ENCODE measurements at places on chromosomes 4 and X.

- DNase-seq = no peak
Observed at GRCh38 chr4:152095701-152096070, 334.9 kb upstream of the GATB start.

DNA sequence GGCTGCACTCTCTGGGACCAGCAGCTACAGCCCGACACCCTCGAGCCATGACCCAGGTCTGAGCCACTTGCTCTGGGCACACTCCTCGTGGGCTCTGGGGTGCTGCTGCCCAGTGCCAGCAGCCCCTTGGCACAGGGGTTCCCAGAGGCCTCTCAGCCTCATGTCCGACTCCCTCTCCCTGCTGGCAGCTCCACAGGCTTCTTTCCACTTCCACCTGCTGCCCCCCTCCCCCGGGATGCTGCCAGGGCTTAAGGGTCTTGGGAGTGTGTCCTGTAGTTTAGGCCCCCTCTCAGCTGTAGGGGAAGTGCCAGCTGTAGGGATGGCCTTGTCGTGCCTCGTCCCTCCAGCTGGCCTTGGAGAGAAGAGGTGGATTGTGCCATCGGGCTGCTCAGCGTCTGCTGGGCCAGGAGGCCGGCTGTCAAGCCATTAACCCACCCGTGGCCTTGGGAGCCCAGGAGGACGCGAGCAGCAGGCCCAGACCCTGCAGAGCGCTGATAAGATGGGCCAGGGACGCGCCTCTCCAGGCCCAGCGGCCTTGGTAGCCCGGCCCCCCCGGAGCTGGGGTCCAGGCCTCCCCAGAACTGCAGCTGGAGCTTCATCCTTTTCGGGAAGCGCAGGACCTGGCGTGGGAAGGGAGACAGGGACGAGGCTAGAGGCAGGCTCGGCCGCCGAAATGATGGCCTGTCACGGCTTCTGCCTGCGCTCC lies 1.0 kb upstream of the USP27X start:
- DNase-seq = no peak

- DNase-seq = no peak
Observed at GRCh38 chrX:9738151-9738550, 27.5 kb downstream of the GPR143 start.

DNA sequence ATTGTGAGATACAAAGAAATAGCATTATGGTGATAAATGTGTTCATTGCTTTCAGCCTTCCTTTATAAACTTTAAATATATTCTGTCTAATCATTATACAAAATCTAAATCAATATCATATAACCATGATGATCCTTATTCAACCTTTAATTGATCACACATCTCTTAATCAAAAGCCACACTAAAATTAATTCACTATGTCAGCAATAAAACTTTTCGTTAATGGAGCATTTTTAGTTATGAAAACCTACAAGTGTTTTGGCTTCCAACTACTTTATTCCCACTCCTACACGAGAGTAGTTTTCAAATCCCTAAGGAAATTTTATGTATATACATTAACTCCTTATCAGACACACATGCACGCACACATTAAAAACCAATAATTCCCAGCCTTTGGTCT lies 530.2 kb downstream of the KCTD8 start:
- no peak for DNase-seq

GRCh38 chr4:53734182-53734581 lies 142.9 kb upstream of the LNX1 start:
- DNase-seq = no peak

GRCh38 chr4:152938237-152938947 lies 2.3 kb downstream of the FHDC1 start:
- no peak for DNase-seq

DNA sequence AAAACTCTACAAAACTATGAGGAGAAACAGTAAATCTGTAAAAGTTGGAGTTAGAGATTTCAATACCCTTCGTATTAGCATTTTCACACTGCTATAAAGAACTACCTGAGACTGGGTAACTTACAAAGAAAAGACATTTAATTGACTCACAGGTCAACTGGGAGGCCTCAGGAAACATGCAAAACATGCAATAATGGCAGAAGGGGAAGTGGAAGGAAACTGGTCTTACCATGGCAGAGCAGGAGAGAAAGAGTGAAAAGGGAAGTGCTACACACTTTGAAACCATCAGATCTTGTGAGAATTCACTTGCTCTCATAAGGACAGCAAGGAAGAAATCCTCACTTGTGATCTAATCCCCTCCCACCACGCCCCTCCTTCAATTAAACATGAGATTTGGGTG lies 949.9 kb downstream of the TECRL start:
- no peak for DNase-seq

- no peak for DNase-seq
Observed at GRCh38 chr4:80926891-80927290, 103.6 kb upstream of the BMP3 start.

DNA sequence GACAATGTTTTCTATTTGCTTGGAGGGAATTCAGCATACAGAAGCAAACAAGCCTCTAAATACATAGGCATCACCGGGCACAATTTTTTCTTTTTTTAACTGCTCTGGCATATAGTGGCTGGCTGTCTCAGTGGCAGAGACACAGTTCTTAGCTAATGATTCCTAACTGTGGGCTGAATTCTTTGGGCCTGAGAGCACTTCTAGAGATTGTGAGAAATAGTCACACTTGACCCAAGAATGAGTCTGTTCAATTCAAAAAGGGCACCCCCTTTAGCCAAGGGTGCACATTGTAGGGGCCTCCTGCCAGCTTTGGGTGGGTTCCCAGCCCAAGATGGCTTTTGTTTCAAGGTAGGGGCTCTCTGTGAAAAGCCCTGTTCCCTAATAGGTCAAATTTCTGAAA lies 345.7 kb downstream of the ARHGAP10 start:
- DNase-seq = no peak

GRCh38 chrX:131633285-131633917 lies 89.5 kb downstream of the OR13H1 start:
- DNase-seq = no peak

- peak; percentile 54 for DNase-seq
Observed at GRCh38 chr4:70632028-70632427, 3.5 kb downstream of the ENAM start.

DNA sequence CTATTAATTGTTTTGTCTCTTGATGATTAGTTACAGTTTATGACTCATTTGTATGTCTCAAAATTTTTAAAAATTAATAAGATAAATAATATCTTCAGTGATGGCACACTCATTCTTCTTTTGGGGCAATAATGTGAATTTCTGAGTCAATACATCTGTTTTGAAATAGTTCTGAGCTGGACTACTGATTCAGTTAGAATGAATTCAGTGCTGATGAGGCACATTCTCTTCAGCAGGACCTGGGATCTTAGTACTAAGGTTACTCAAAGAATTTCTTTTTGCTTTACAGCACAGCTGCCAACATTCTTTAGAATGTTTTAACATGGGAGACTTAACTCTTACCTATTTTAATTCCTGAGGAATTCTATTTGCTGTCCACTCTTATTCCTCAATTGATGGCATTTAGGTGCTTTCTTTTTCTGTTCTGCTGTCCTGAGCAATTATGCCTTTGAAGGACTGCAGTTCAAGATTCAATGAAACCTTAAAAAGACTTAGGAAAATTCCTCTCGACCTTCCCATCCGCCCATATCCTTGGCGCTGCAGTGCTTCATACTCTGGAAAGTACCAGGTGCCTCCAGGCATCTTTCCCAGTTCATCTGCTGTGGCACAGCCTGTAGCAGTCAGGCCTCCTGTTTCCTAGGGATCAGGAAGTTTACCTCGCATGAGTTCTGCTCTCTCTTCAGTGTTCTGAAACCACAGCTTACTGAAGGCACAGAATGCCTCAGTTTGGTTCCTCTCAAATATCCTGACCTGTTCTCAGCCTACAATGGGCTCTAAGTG lies 213.7 kb downstream of the FSTL5 start:
- peak; percentile 4 for DNase-seq

GRCh38 chrX:24996096-24996709 lies 19.6 kb downstream of the ARX start:
- DNase-seq = no peak

GRCh38 chrX:2647627-2648026 lies 43.5 kb upstream of the CD99 start:
- DNase-seq = no peak

- DNase-seq = no peak
Observed at GRCh38 chr4:114217150-114217817, 237.8 kb upstream of the ARSJ start.

DNA sequence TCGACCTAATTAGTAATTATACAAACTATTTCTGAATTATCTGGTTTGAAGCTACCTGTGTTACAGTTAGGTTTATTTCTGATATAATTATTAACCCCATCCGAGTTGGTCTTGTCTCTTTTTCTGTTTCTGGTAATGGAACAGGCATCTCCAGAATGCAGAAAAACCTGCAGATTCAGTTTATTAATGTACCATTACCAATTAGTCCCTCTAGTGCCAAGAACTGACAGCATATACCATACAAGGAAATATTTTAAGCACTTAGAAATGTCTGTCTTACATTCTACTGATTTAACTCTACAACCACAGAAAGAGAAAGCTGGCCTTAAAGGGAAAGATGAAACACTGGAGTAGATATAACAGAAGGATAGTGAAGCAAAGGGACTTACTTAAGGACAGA lies 570.6 kb downstream of the CENPC start:
- no peak for DNase-seq

GRCh38 chr4:36026348-36026880 lies 217.9 kb downstream of the ARAP2 start:
- no peak for DNase-seq

DNA sequence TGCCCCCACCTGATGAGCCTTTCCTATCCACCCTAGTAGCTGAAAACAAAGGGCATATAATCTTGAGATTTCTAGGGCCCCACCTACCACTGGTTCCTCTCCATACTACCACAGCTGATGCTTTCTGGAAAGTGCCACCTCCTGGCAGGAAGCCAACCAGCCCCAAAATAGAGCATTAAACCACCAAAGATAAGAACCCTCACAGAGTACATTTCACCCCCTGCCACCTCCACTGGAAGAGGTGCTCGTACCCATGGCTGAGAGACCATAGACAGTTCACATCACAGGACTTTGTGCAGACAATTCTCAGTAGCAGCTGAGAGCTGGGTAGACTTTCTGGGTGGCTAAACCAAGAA lies 94.1 kb downstream of the IRS4 start:
- DNase-seq = no peak

DNA sequence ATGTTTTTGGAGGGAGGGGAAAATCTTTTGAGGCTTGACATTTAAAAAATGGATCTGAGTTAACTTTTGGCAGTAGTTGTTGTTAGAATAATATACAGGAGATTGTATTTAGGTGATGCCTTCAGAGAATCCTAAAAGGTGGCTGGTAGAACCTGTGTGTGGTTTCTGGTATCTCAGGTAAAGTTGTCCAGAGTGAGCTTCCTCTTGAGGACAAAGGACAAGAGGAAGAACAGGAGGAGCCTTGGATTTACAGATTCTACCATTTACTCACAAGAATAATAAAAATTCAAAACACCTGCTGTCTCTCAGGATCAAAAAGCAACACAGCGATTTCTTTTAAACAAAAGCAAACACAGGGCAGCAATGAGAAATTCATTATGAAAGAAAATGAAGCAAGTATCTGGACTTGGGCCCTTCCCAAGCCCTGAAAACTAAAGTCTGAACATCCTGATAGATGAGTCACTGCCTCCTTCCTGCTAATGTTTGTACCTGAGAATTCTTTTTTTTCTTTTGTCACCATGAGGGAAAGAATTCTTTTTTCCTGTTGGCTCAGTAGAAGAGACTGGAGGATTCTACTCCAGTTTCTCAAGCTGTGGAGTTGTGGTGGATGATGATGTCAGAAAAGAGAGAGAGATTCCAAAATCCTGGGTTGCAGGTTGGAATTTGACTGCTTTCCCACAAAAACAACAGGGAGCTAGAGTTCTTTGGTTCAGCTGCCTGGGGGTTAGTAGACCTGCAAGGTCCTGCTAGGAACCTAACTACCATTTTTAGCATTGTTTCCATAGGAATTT lies 31.5 kb upstream of the RAPGEF2 start:
- peak; percentile 70 for DNase-seq

DNA sequence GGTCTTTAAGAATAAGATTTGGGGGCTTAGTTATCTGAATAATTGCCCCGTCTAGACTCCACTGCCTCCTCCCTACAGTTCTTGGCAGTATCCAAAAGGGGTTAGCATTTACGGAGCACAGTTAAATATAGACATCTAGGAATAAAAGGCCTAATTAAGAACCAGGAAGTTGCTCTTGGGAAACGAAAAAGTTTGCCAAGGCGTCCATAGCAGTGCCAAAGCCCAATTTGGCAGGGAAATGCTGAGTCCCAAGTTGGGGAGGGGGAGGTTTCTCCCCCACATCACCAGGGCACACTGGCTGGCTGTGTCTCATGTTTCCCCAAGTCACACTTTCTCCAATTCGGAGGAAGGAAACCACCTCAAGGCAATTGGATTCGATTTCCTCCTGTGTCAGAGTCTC lies 338.7 kb downstream of the FBXW7 start:
- DNase-seq = no peak

DNA sequence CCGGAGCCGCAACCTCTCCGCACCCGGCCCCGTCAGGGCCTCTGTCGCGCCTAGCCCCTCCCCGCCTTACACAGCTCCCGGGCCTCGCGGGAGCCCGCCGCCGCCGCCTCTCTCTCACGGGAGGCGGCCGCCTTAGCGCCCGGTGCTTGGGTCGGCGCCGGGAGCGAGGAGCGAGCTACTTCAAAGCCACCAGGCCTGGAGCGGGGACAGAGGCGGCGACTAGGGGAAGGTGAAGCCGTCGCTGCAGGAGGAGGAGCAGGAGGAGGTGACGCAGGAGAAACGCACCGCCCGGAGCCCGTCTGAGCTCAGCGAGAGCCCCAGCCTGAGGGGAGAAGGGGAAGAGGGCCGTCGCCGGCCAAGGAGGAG lies 250 bp downstream of the USP9X start:
- DNase-seq = peak; percentile 26

GRCh38 chrX:17705211-17705610 lies 32.1 kb upstream of the SCML1 start:
- no peak for DNase-seq

DNA sequence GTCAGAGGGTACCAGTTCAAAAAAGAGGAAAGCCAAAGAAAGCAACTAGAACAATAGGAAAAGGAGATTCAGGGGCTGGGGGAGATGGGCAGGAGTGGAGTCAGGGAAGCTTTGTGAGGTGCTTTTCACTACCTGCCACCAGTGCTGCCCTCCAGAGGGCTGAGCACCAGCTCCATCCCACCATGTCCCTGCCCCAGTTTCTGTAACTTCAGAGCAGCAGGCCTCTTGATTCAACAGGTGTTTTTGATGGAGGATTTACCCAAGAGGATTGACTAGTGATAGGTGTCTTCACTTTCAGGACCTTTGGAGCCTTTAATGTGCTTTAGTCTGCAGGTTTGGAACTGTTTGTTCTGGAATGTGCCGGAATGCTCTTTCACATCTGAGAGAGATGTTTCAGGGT lies 12.1 kb downstream of the KIT start:
- DNase-seq = no peak

DNA sequence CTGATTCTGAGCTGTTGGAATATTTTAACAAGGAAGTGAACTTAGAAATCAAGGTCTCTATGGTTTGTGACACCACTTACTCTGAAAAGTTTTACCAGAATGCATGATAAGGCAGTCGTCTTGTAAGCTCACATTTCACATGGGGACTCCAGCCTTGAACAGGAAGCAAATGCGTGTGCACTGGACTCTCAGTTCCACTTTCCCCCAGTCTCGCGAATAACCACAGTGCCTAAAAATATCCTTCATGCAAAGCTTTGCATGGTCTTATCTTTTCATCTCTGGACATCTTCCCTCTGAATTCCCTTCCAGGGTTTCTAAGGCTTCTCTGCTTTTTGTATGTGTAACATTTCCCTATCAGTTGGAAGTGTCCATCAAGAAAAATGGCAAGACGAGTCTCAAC lies 581.8 kb downstream of the NLGN4X start:
- no peak for DNase-seq
